Glutamatergic neuron (in vitro differentiated cells): ENCODE measurements at places on chromosomes 3 and 15.

DNA sequence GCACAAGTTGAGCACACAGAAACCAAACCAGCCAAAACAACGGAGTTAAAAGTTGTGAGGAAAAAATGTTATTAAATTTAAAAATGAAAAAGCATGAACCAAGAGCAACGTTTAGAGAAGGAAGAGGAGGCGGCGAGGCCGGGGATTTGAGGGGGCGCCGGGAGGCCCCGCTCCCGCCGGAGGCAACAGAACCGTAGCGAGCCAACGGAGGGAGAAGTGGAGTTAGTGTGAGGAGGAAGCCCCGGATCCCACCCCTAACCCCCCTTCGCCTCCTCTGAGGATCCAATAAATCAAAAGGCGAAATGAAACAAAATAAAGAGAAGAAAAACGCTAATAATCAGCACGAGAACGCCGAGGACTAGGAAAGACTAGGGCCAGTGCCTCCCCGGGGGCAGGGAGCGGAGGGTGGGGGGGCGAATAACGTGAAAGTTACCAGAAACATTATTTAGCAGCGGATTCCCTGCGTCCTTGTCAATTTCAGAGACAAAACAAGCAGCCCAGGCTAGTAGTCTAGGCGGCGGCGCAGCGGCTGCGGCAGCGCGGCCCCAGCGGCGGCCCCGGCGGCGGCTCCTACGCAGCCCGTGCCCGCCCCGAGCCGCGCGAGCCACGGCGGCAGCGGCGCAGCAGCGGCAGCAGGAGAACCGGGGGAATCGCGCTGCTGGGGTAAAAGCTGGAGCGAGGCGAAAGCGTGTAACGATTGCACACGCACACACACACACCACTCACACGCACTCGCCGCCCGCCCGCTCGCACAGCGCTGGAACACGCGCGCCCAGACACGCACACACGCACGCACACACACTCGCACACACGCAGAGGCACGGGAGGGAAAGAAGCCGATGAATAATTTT lies 1.7 kb downstream of the MEIS2 start:
- peaks cover 43% of the 10 kb centered on the region for H3K27me3 ChIP-seq
- peak overlapping the region; percentile 97 for H3K4me3 ChIP-seq
- no peaks in the 10 kb centered on the region for H3K36me3 ChIP-seq
- H3K4me1 ChIP-seq, result peaks cover 16% of the 10 kb centered on the region

GRCh38 chr3:121096953-121097352 lies 188.9 kb downstream of the STXBP5L start:
- H3K36me3 ChIP-seq, result peaks cover 9% of the 10 kb centered on the region
- no peaks in the 10 kb centered on the region for H3K4me1 ChIP-seq
- H3K4me3 ChIP-seq, result no peak overlapping the region
- DNase-seq, result no peak
- H3K27ac ChIP-seq, result no peak overlapping the region

GRCh38 chr3:74469713-74470112 lies 144.7 kb downstream of the CNTN3 start:
- no peak for DNase-seq
- no peak overlapping the region for H3K4me3 ChIP-seq
- H3K27me3 ChIP-seq, result no peaks in the 10 kb centered on the region
- H3K4me1 ChIP-seq, result peaks cover 9% of the 10 kb centered on the region

- no peak overlapping the region for H3K27ac ChIP-seq
- H3K27me3 ChIP-seq, result no peaks in the 10 kb centered on the region
- H3K36me3 ChIP-seq, result no peaks in the 10 kb centered on the region
- H3K4me3 ChIP-seq, result no peak overlapping the region
- H3K4me1 ChIP-seq, result no peaks in the 10 kb centered on the region
These were observed 61.6 kb upstream of the MAP4 start for GRCh38 chr3:48077815-48078214.

- no peak for DNase-seq
- no peak overlapping the region for H3K4me3 ChIP-seq
- H3K27me3 ChIP-seq, result no peaks in the 10 kb centered on the region
- no peak overlapping the region for H3K27ac ChIP-seq
- no peaks in the 10 kb centered on the region for H3K36me3 ChIP-seq
- no peaks in the 10 kb centered on the region for H3K4me1 ChIP-seq
These were observed 204.5 kb upstream of the SLCO3A1 start for GRCh38 chr15:91649016-91649415.

GRCh38 chr3:40663280-40663679 lies 138.5 kb downstream of the ZNF621 start:
- H3K36me3 ChIP-seq, result no peaks in the 10 kb centered on the region
- no peaks in the 10 kb centered on the region for H3K4me1 ChIP-seq
- H3K4me3 ChIP-seq, result no peak overlapping the region
- H3K27me3 ChIP-seq, result no peaks in the 10 kb centered on the region
- no peak overlapping the region for H3K27ac ChIP-seq
- DNase-seq, result no peak

DNA sequence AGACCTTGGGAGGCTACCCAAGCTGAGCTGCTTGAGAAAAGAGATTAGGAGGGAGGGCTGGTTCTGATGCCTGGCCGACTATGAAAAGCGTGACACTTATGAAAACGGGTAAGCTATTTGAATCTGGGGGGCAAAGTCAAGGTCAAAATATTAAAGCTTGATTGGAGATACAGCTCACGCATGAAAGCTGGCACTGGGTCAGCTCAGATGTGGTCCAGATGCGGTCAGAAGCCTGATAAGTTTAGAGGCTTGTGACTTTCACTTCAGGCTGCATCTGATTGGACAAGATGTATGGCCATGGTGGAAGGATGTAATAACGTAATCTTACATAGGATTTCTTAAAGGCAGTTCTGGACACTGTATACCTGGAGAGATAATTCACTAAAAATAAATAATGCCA lies 690.3 kb downstream of the NTRK3 start:
- DNase-seq, result no peak
- no peak overlapping the region for H3K4me3 ChIP-seq
- no peaks in the 10 kb centered on the region for H3K27me3 ChIP-seq
- H3K27ac ChIP-seq, result no peak overlapping the region
- no peaks in the 10 kb centered on the region for H3K36me3 ChIP-seq

GRCh38 chr15:25882466-25882865 lies 19.3 kb upstream of the ATP10A start:
- no peak overlapping the region for H3K27ac ChIP-seq
- no peak for DNase-seq
- H3K4me3 ChIP-seq, result no peak overlapping the region
- peaks cover 6% of the 10 kb centered on the region for H3K27me3 ChIP-seq
- H3K4me1 ChIP-seq, result no peaks in the 10 kb centered on the region

GRCh38 chr3:64290864-64291263 lies 65.6 kb upstream of the PRICKLE2 start:
- H3K36me3 ChIP-seq, result peaks cover 8% of the 10 kb centered on the region
- H3K4me1 ChIP-seq, result peaks cover 7% of the 10 kb centered on the region
- no peak overlapping the region for H3K27ac ChIP-seq
- no peak for DNase-seq
